ENCODE measurements at places on chromosomes 7 and 10.

DNA sequence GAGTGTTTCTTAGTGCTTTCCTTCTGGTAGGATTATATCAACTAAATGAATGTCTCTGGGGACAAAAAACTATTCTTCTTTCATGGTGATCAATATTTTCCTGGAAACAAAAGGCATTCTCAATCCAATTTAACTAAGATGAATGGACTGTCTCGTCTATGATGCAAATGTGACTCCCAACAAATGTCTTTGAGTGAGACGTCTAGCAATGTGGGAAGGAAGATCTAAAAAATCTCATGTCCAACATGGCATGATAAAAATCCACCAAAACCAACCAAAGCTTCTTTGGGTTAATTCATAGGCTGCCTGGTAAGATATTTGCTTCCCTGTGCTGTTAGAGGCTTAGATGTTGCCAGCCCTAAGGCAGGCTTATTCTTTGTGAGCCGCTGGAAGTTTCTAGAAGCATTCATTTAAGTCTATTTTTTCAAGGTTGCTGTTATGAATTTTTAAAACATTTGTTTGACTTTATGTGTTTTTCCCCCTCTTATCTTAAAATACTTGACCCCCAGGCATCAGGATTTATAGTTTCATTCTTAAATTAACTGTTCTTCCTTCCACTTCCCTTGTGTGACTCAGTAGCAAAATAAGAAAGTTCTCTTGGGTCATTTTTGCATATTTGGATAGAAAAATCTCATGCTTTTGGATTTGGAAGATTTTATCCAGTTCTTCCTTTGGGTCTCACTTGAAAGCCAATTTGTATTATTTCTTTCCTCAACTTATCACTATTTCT is 156.3 kb downstream of the NRP1 start:
- DNase-seq, result no peak

- no peak for DNase-seq
Measured at GRCh38 chr7:141178486-141179135, 104.7 kb downstream of the TMEM178B start.

DNA sequence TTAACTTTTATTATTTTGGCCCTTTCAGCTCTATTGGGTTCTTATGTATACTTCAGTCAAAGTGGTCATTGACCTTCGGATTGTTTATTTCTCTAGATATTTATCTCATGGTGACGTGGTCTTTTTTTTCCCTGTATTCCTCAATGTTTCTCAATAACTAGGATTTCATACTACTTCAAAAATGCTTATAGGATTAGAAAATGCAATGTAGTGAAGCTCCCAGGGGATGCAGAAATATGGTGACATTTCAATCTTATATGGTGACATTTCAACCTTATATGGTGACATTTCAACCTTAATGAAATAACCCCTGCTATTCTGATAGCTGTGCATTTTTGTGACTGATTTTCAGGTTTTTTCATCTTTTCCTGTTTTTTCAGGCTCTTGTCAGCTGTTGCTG is 51.4 kb downstream of the CHRM2 start:
- DNase-seq, result no peak

DNA sequence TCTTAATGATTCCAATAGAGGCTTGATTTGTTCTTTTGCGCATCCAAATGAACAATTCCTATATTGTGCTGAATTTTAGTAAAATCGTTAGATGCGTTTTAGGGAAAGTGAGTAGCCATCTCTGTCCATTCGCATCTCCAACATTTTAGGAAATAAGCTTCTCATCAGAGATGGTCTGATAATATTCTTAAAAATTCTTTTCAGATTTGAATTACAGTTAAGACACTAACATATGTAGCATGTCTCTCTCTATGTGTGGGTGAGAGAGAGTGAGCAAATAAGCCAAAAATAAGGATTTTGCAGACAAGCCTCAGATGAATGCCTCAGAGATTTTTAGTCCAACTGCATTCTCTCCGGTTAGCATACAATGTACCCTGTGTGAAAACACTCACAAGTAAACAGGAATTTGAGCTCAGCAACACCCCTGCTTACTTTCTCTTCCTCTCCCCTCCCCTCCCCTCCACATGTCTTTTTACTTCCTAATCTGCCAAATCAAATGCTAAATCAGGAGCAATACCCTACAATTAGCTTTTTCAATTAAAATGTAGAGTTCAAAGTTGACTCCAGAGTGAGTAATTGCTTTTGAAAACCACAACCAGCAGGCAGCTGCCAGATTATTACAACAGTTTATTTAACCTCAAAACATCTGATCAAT is 354.4 kb downstream of the CRPPA start:
- DNase-seq, result no peak

GRCh38 chr7:69719717-69720116 is 121.4 kb downstream of the AUTS2 start:
- DNase-seq, result no peak

- no peak for DNase-seq
Measured at GRCh38 chr7:37982423-37982822, 62.0 kb downstream of the EPDR1 start.

DNA sequence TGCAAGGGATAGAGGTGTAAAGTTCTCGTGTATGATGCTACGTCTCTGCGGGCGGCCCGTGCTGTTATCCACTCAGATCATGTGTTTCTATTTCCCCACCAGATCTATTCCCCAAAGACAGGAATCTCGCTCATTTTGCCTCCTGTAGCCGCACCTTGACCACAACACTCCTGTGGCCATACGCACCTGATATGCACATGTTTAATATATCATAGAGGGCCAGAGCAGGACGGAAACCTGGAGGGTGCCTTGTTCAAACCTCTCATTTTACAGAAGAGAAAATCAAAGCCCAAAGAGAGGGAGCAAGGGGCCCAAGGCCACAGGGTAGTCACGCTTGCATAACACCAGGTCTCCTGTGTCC is 37.6 kb downstream of the STRA8 start:
- no peak for DNase-seq

GRCh38 chr10:6171881-6172695 is 30.6 kb upstream of the PFKFB3 start:
- peak; percentile 60 for DNase-seq

DNA sequence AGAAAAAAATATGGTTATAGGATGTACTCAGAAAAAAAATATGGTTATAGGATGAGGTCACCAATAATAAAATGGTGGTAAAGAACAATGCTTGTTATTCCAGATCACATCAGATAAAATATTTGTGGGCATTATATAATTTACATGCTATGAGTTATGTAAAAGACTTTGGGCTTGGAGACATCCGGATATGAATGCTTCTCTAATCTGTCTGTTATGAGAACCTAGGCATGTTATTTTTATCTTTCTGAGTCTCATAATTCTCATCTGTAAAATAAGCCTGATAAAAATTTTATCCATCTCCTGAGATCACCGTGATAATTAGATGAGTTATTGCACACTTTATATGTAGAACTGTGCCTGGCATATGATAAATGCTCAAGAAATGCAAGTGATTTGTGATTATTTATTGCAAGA is 37.8 kb downstream of the DKK1 start:
- no peak for DNase-seq

GRCh38 chr7:47697543-47697942 is 115.6 kb upstream of the TNS3 start:
- DNase-seq, result no peak

DNA sequence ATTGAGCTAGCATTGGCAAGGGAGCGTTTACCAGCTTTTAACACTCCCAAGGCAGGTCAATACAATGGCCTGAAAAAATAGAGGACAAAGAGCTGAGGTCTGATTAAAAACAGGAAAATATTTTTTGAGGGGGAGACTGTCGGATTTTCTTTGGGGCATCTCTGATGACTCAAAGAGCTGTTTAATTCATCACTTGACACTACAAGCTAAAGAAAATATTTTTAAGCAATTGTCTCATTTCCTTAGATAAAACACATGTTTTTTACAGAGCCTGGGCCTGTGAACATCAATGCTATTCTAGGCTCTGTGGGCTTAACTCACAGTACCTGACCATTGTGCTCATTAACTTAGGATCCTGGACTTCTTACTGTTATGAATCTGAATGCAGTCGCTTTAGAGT is 100.8 kb downstream of the NRP1 start:
- no peak for DNase-seq

DNA sequence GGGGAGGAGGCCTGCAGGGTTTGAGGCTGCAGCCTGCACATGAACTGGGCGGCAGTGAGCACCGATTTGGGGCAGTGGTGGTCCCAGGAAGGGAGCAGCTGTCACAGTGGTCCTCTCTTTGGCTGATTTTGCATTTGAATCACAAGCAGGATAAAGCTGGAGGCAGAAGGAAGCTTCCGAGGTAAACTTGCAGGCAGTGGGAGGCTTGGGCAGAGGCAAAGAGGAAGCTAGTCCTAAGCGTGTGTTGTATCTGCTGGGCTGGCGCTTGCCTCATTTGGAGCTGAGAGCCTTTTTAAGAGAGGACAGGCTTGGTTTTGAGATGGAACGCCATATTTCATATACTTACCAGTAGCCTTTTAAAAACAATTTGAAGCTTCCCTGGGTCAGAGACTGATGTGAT is 177.2 kb upstream of the PODXL start:
- DNase-seq, result no peak

GRCh38 chr7:129845972-129846327 is 106.8 kb downstream of the UBE2H start:
- no peak for DNase-seq

- DNase-seq, result no peak
Measured at GRCh38 chr10:32893434-32893833, 64.6 kb downstream of the ITGB1 start.

DNA sequence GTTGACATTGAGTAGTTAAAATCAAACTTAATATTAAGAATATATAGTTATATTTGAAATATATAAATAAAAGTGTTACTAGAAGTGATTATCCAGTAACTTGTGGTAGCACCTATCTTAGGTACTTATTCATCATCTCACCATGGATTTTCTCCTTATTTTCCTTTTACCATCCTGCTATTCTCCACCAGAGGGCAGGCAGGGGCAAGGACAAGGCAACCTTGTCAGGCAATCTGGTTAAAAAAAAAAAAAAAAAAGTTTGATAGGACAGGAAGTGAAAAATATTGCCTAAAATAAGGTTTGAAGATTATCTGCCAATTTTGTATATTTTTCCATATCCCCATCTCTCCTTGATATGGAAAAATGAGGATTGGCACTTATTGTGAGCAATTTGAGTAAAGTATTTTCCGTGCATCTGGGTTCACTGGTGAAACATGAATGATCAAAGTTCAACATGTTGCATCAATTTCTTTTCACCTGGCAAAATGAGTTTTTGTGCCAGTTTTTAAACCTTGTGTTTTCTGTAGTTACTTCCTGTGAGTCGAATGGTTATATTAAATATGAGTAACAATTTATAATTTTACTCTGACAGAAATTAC is 256.7 kb downstream of the AGMO start:
- DNase-seq, result peak; percentile 53

DNA sequence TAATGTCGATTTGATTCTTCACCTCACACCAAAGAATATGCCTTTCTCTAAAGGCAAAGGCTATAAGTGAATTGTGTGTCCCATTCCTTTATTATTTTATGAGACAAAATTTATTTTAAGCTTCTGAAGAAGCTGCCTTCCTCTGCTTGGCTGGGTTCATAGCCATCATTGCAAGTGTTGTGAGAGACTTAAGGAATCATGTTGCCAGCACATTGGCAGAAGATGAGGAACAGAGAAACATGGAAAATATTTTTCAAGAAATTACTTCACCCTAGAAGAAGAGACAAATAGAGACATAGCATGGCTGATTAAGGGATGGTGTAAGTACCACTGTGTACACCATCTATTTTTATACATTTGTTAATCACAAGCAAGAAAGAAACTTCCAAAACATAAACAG is 230.1 kb upstream of the SEMA3E start:
- no peak for DNase-seq

DNA sequence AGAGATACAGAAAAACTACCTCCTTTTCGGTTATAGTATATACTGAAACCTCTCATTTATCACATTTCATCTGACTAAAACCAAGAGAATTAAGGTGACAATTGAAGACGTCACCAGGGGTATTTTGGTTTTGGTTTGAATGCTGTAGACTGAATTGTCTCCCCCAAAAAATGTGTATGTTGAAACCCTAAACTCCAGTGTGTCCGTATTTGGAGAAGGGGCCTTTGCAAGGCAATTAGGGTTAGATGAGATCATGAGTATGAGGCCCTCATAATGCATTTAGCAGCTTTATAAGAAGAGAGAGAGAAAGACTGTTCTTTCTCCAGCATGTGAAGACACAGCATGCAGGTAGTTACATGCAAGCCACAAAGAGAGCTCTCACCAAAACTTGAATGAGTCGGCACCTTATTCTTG is 59.5 kb downstream of the CACNA2D1 start:
- no peak for DNase-seq

Measured in heart right ventricle (tissue), 16 donors.